ENCODE measurements at places on chromosomes 1 and 21.
A peak's percentile ranks its signal among the peaks of the same experiment; 100 is the strongest.

DNA sequence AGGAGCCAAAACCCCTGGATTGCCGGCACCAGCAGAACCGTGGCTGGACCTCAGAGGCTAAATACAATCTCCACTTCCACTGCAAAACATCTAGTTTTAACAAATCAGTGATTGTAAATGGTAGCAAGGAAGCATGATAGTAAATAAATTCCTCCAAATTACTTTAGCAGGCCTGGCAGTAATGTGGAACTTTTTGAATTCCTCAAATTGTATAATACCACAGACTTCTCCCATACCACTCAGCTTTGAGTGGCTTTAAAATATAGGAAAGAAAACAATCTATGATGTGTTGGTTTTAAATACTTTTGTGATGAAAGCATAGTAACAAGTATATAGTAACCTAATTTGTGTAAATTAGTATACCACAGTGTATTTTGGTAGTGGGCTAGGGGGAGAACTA, 34.1 kb downstream of the NIBAN1 start:
- DNase-seq = no peak

DNA sequence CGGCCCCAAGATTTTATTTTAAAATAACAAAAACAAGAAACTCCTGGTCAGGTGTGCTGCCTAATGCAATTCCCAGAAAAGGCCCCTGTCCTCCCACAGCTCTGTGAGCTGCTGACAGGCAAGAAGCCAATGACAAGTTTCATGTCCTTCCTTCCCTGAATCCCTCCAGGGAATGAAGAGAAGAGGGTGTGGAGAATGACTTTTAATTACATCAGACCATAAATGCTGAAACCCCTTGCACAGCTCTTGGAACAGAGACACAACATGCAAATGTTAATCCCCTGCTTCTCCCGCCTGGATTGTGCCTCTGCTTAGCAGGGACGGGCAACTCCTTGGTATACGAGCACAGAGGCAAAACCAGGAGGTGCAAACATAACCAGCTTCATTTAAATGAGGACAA, 228.1 kb upstream of the CAMK1G start:
- no peak for DNase-seq

DNA sequence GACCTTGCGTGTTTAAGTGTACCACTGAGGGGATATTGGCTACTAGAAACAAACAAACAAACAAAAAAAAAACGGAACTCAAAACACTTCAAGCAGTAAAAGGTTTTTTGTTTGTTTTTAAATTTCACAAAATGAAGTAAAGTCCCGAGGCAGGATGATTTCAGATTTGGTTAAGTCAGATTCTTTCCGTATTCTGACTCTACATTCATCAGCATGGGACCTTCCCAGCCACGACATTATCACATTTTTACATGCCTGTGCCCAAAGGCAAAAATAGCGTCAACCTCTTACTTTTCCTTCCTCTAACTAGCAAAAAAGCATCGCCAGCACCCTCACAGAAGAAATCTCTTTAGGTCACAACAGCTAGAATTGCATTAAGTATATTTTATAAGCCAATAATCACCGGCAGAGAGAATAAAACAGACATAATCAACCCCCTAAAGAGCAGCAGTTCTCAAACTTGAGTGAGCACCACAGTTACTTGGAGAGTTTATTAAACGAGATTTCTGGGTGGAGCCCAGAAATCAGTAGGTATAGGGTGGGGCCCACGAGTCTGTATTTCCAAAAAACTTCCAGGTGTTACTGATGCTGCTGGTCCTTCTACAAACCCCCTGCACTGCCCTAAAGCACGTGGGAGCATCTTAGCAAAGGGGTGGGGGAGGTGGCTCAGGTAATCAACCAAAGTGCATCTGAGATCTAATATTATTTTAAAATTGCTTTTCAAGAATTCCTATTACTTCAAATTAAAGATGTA, 227.6 kb downstream of the RGS7 start:
- DNase-seq = no peak

DNA sequence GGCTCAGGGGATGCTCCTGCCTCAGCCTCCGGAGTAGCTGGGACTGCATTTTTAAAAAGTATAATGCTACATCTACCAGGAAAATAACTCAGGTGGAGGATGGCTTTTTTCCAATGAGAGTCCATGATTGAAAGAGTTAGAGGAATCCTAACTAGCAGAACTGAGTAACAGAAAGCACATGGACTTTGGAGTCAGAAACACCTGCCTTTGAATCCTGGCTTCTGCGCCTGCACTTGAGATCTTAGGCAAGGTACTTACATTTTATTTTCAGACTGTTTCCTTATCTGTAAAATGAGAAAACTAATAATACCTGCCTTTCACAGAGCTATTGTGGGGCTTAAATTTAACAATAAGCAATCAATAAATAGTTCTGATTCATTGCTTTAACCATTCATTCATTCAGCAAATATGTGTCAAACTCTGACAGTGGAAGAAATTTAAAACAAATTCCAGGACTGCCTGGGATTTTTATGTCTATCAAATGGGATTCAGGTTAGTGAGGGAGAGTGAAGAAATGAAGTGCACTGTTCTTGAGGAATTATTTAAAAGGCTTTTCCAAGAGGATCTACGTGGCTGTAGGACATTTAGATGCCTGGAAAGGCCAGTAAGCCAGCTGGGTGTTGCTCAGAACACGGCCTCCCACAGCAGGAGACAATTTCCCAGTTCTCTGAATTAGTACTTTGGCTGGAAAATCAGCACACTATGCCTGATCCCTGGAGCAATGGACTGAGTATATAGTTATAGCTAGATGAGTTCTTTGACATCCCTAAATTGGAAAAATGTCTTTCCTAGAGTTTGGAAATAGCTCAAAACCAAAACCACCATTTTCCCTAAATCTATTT, 12.8 kb upstream of the LBR start:
- DNase-seq = no peak

GRCh38 chr1:110380672-110381283, 10.0 kb downstream of the SLC16A4 start:
- DNase-seq = no peak

- peak; percentile 28 for DNase-seq
Observed at GRCh38 chr1:94039514-94039870, 81.5 kb downstream of the ABCA4 start.

DNA sequence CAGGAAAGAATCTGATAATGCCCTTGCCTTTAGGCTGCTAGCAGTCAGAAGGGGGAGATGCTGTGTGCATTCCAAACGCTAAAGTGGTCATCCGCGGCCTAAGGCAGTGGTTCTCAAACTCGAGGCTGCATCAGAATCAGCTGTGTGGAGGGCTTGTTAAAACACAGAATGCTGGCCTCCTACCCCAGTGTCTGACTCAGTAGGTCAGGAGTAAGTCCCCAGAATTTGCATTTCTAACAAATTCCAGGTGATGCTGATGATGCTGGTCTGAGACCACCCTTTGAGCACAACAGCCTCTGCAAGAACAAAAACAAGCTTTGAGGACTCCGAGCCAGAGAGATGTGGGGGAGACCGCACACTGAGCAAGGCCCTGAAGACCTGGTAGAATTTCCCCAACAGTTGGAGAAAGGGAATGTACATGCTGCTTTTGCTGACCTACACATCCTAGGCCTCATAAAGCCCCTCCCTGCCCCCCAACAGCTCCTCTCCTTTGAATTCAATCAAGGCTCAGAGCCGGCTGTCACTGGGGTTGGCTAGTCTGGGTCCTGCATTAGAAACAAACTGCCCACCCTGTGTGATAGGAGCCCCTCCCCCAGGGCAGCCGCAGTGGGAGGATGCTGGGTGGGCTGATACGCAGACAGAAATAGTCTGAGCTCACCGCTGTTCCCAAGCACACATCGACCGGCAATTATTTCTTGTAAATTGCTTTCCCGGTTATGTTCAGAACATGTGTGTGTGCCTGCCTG, 27.1 kb downstream of the SHISAL2A start:
- DNase-seq = no peak

GRCh38 chr21:15010645-15011044, 54.2 kb downstream of the NRIP1 start:
- no peak for DNase-seq

DNA sequence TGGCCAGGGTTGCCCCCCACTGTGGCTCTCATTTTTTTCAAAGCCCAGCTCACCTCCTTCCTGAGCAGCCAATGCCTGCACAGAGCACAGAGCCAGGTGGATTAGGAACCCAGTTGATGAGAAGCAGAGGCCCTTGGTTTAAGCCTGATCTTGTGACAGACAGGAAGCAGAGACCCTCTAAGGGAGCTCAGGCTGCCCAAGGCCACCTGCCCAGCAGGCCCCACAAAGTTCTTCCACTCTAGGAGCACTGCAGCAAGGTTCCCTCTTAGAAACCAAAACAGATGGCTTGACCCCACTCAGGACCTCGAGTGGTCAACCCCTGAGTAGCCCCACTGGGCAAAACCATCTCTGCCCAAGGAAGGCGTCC, 25.5 kb upstream of the PRSS38 start:
- no peak for DNase-seq

- no peak for DNase-seq
Observed at GRCh38 chr1:8416881-8417280, 99.0 kb downstream of the SLC45A1 start.

- no peak for DNase-seq
Observed at GRCh38 chr1:15762546-15762945, 4.0 kb downstream of the FBLIM1 start.

GRCh38 chr1:22533244-22533895, 29.9 kb upstream of the EPHA8 start:
- no peak for DNase-seq

GRCh38 chr1:231822041-231822440, 195.5 kb downstream of the DISC1 start:
- no peak for DNase-seq

- DNase-seq = no peak
Observed at GRCh38 chr21:39137248-39138178, 45.7 kb downstream of the PSMG1 start.

- no peak for DNase-seq
Observed at GRCh38 chr1:228356897-228357680, 49.5 kb downstream of the TRIM11 start.

GRCh38 chr1:33122483-33123178, 41.7 kb downstream of the AZIN2 start:
- DNase-seq = no peak

DNA sequence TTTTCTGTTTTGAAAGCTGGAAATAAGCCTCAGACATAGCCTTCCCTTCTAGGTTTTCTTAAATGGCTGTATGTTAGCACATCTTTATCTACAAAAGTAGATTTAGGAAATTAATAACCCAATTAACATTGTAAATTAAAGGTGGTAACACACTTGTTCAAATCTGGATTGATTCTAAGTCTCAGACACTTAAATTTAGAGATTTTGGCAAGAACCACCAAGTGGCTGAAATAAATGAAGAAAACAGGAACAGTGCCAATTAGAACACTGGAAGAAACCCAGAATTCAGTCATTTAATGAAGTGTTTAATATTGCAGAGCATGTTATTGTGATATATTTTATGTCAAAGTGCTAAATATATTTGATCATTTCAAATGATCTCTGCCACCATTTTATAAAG, 628.2 kb downstream of the USP25 start:
- DNase-seq = no peak

DNA sequence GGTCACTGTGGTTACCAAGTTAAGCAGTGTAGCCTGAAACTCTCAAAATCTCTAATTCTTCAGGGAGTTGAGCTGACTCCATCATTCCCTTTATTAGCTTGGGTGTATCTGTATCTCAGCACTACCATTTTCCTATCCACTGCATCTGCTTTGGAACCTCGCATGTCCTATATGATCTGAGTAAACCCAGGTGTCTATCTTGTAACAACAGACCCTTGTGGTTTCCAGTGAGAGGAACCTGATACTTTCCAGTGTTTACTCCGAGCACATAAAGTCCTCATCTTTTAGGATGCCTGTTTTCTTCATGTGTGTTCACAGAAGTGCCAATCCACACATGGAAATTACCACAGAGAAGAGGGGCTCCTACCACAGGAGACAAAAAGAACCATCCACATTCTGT, 650.4 kb downstream of the LMO4 start:
- no peak for DNase-seq

DNA sequence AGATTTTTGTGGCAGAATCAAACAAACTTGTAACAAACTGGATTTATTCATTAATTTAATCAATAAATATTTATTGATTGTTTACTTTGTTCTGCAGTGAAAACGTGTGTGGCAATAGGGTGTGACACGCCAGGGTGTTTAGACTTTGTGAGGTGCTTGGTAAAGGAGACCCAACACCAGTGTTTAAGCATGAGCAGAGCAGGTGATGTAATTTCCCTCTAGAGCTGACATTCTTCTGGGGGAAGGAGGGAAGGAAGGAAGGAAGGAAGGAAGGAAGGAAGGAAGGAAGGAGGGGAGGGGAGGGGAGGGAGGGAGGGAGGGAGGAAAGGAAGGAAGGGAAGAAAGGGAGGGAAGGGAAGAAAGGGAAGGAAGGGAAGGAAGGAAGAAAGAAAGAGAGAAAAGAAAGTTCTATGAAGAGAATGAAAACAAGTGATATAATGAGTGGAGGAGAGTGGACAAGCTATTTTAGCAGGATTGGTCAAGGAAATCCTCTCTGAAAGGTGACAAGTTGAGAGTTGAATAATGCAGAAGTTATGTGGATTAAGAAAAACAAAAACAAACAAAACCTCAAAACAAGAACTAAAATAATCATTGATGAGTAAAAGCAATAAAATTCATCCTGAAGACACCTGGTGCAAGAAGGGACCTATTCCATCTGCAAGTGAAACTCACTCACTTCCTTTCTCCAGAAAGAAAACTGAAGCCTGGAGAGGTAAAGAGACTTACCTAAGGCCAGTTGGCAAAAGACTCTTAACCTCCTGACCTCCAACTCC, 60.8 kb downstream of the TSEN15 start:
- no peak for DNase-seq

DNA sequence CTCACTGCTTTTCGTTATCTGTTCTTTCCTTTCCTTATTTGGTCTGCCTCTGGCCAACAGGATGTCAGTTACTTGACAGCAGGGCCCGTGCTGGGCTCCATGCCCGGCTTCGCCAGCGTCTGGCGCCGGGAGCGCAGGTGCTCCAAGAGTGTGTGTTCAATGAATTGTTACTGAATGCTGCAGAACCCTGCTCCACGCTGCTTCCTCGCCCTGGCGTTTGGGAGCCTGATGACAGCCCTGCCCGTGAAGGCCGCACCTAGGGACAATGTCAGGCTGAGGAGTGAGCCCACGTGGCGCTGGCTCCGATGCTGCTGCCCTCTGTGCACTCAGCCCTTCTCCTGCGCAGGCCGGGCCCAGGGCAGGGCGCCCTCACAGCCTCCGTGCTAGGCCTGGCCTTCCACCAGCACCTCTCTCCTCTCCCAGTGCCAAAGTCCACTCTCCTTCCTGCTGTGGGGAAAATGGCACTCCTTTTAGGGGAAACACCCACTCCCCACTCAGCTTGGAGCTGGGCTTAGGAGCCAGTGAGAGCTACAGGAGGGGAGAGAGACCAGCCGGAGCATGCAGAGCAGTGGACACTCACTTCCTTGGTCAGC, 51.4 kb downstream of the ACBD3 start:
- DNase-seq = no peak

DNA sequence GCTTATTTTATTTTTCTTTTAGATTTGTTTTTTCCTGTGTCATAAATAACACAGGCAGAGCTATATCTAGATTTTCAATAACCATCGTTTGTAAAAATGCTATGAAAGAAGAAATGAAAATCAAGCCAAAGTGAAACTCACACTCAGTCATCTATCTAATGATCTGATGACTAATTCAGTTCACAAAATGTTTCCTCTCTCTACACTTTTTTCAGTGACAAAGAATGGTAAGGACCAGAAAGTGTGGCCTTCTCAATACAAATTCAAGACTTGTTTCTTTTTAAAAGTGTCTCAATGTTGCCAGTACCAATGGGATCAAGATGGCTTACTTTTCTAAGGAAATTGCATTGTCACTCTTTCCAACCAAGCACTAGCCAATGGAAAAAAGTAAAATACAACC, 282.8 kb upstream of the PKN2 start:
- no peak for DNase-seq

GRCh38 chr21:46268371-46268770, 17.0 kb downstream of the MCM3AP start:
- no peak for DNase-seq

Data from stimulated activated CD4-positive, alpha-beta T cell treated with anti-CD3 and anti-CD28 coated beads, Interleukin-15, amount 100 ng/mL, for 1 hour (primary cell).